Suppressor macrophage (primary cell): ENCODE measurements at places on chromosomes 2 and 18.

- DNase-seq: no peak
Observed at GRCh38 chr2:117972476-117973123, 41.3 kb downstream of the CCDC93 start.

DNA sequence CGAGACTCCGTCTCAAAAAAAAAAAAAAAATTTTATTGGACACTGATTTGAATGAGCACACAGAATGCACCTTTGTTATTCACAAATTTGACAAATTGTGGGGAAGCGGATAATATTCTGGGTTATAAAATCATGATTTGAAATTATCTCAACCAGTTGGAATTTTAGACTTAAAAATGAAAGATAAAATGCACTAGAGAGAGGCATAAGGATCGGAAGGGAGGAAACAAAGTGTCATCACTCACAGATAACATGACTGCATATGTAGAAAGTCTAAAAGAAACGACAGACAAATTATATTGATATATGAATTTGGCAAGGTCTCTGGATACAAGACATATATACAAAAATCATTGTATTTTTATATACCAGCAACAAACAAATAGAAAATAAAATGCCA is 70.6 kb downstream of the CD28 start:
- DNase-seq: no peak

GRCh38 chr2:134858245-134858644 is 19.8 kb downstream of the ACMSD start:
- no peak for DNase-seq

DNA sequence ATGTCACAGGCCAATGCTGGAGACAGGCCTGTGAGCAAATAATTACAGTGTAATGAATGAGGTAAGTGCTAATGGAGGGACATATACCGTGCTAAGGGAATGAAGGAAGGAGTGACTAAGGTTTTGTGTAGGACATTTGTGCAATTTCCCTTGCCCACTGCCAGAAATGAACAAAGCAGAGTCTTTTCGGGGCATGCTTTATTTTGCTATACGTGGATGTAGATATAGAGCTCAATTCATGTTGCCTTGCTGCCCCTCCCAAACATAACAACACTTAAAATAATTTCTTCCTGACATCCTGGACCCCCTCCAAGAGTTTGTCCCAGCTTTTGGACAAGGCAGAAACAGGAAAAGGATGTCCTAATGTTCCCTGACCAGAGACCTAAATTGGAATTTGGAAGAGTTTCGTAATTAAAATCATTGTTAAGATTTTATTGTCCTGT is 23.7 kb upstream of the CD28 start:
- peak; percentile 70 for DNase-seq

DNA sequence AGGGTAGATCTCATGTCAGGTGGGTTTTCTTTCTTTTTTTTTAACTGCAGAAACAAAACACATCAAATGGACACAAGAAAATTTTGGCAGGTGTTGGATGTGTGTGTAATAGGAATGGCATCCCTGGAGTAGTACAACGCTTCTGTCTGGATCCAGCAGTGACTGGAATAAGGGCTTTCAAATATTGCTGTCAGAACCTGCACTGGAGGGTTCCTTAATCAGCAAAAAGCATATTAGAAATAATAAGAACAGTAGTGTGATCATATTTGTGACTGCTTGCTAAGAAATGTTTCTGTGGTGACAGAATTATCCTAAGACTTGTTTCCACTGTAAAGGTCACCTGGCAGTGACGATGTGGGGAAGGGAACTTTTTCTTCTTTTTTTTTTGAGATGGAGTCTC is 30.8 kb downstream of the CREG2 start:
- no peak for DNase-seq

GRCh38 chr2:9205963-9206948 is at the start of gene ASAP2:
TSS of gene ASAP2 (plus strand) at chr2:9206812. CDS start at chr2:9207105, 293 bp downstream.
- peak; percentile 71 for DNase-seq

- DNase-seq: no peak
Observed at GRCh38 chr18:48641981-48642380, 103.2 kb downstream of the CTIF start.

DNA sequence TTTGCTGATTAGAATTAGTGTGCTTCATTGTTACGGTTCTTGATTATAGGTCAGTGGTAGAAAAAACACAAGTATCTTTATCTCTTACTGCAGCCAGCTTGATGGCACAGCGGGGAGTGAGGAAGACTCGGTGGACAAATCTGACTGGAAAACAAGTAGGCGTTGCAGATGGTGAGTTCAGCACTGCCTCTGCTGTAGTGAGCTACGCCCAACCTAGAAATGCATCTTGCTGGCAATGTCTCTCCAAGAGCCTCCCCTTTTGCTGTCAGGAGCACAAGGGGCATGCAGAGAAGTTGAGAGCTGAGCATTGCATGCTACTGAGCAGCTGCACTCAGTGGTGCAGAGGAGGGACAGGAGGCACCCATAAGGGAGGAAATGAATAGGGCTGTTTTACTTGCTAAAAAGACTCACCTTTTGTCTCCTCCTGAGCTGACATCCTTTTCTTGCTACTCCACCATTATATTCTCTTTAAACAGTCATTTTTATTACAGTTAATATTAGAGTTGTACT is 977.3 kb upstream of the ACVR2A start:
- no peak for DNase-seq

- DNase-seq: no peak
Observed at GRCh38 chr2:239938651-239939486, 86.3 kb downstream of the NDUFA10 start.

DNA sequence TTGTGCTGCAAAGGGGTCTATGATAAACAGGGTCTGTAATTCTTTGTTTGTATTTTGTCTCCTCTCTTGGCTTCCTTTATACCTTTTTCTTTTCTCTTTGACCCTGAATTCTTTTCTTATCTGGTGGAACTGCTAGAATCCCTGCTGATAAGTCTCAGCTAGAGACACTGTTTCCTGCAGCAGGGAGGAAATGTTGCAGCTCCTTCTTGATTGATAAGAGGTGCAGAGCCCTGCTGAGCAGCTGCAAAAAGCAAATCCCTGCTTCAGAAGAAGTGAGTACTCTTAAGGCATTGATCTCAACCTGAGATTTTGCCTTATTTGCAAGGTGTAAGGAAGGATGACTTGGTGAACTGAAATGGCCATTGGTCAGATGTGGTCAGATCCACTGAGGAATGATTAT is 167.8 kb downstream of the NUP35 start:
- no peak for DNase-seq

DNA sequence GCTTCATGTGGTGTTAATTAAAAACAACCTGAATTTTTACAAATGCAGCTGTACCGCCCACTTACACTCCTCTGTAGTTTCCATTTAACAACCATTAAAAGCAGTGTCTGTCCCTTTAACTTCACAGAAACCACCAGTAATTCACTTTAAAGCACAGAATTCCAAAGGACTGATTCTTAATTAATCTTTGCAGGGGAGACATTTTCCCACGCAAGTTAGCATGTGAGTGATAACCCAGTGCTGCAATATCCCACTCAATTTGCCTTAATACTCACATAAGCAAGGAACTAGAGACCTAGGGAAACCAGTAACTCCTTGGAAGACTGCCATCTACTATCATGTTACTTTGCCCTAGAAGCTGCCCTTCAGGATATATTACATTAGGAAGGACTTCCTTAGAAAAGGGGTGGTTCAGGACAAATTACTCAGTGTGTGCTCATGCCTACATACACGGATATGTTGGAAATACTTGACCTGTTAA is 102.3 kb downstream of the OSR1 start:
- no peak for DNase-seq

DNA sequence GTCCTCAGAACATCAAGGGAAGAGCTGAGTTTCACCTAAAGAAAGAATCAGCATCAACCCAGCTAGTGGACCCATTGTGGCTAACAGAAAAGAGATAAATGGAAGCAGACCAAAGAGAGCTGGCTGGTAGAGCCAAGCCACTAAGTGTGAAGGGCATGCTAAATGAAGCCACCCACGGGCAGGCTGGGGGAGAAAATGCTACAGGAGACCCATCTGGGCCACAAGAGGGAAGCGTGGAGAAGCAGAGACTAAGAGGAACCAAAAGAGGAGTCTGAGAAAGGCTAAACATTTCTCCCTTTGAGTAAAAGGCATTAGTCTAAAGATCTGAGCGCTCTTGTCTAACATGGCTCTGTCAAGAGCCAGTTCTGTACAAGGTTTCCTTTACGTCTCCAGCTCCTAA is 15.8 kb downstream of the CWC22 start:
- peak; percentile 60 for DNase-seq

DNA sequence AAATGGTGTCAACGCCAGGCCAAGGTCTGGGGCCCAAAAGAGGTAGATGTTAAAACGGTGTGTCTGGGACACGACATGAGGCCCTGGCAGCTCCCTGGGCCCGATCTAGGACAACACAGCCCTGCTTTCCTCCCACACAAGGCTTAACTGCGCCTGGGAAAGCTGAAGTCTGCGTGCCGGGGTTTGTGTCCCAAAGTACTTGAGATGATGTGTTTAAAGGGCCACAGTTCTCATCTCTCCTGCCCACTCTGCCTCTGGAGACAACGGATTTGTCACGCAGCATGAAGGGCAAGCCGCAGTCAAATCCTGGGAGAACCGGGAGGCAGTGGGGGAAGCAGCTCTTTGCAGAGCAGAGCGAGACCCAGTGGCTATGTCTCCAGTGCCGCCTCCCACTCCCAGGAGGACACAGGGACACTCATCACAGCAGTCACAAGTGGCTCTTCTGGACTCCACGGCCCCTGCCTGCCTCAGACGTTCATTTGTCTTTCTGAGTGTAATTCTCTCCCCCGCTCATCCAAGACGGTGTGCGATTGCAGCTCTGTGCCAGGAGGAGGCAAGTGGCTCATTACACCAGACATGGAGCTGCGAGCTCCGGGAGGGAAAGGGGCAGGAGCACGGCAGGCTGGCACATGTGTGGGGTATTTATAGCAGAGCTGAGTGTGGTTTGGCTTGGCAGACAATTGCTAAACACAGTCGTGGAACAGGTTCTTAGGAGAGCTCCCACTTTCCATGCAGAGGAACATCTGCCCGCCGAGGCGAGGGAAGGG is 57.7 kb upstream of the SEMA4C start:
- DNase-seq: no peak

GRCh38 chr2:70145851-70146739 is 44.7 kb downstream of the C2orf42 start:
- DNase-seq: no peak

DNA sequence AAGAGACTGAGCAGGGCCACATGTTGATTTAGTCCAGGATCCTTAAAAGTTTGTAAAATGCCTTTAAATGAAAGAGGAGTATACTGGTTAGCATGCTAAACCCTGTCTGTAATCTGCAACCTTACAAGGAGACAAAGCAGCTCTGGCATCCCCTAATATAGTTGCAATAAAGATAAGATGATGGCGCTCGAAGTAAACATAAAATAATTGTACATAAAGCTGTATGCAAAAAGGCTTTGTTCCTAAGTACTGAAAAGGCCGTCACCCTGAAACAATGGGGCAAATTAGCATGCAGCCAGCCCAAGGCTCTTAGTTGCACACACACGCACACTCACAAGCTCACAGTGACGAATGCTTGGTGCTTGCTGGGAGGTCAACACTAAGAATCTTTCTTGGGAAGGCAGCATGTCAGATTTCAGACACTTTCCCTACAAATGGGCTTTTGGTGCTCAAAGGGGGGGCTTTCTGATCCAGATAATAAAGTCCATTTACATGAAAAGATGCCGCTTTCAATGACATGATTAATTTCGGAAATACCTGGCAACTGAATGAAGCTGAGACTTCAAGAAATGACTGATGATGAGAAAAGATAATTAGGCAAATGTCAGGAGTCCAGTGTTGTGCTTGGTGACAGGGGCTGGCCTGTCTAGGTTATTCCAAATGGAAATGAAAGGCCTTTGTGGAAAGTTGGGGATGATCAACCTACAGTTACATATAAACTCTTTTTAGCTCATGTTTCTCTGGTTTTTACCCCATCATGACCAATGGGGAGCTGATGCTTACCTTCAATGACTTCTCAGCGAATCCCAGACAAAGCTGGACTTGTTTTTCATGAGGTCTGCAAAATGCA is 370.3 kb downstream of the MEIS1 start:
- no peak for DNase-seq

DNA sequence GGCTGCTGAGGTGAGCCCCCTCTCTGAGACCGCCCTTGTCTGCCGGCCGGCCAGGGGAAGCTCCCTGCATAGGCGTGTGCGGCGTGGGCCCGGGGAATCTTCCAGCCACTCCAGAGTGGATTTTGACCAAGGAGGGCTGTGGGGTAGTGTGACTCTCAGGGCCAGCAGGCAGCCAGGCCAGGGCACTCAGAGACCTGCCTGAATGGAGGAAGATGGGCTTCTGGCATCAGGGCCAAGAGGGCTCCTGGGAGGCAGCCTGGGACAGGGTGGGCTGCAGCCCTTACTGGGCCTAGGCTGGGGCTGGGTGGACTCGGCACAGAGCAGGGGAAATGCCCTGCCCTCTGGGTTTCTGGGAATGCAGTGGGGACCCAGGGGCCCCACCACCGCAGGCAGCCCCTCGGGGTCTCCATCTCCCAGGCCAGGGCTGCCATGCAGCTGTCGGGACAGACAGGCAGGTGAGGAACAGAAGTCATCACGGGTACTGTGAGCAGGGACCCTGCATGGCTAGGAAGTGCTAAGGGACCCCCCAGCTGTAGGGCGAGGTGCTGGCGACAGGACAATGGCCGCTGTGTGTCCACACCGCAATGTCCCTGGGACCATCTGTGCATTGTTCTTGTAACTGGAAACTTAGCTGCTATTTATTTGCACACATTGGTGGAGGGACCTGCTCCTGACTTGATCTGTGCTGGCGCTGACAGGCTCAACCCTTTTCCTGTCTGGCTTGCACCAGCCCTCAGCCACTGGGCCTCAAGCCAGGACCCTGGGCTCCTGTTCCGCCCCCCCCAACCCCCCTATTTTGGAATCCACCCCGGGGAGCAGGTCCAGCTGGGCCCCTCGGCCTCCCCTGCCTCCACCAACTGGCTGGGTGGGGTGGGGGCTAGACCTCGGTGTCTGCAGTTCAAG is 4.1 kb downstream of the PDCD1 start:
- no peak for DNase-seq

DNA sequence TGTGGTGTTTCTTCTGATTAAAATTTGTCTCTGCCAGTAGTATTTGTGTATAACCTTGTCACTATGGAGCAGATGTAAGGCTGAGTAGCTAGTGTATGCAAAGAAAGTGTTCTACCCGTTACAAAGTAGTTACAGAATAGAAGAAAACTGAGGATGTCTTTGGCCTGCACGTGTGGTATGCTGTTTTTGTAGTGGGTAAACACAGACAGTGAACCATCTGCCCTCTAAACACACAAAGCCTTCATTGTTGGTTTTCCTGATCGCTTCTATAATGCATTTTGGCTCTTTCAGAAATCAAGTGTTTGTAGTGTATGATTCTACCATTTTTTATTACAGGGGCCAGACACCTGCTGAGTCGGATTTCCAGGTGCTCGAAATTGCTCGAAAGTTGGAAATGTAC is 61.5 kb downstream of the FARP2 start:
- no peak for DNase-seq

DNA sequence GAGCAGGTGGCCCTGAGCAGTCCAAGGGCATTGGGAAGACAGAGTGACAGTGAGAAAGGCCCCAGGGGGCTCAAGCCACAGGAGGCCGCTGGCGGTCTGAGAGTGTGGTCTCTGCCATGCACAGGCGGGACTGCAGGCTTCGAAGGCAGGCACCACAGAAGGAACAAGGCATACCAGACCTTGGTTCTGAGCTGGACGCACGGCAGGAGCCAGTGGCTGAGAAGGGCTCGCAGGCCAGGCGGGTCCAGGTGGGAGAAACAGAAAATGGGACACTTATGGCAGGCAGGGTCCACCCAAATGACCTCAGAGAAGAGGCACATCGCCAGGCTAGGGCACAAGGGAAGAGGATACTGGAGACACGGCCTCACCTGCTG is 14.9 kb downstream of the HJURP start:
- DNase-seq: no peak
